ENCODE measurements at places on chromosomes 7 and 10.

DNA sequence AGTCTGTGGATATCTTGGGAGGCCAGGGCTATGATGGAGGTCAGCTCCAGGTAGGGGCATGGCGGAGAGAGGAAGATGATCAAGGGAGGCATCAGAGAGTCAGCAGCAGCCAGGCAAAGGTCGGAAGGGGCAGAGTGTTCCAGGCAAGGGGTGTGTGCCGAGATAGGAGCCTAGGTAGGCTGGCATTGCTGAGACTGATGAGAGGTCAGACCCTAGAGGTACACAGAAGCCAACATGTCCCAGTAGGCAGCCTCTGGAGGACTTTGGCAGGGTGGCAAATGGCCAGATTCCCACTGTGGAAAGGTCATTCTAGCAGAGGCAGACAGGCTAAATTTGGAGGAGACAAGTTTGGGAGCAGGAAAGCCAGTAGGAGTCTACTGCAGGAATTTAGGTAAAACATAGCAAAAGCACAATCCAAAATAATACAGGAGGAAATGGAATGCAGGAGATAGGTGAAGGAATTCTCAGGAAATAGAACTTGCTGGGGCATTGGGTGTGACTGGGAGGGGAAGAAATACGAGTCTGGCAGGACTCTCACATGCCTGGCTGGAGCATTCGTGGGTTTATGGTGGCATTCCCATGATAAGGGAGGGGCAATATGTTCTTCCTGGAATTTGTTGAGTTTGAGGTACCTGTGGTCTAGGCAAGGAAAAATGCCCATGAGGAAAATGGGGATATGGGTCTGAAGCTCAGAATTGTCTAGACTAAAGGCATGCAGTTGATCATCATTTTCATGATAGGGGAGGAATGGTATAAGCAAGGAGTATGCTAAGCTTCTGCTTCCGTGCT lies 25.7 kb downstream of the TMEM176A start:
- no peak for DNase-seq

DNA sequence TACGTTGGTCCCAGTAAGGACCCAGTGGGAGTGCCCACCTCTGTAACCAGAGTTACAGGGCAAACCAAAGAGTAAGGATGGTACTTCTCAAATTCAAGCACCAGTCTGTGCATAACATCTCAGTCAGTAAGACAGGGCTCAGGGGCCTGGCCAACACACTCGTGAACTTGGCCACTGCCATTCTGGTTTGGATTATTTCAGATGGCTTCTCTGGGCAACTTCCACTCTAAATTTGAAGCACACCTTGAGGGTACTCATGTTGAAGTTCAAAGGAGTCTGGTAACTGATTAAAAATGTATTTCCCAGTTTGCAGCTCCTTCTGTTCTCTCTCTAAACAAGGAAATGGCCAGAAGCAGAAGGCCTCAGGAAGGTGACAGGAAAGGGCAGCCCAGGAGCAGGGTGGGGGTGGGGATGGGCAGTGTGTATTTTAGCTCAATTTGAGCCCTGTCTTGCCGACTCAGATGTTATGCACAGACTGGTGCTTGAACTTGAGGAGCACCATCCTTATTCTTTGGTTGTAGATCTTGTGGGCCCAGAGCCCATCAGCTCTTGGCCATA lies 107.3 kb upstream of the GLI3 start:
- no peak for DNase-seq

- DNase-seq, result no peak
Measured at GRCh38 chr10:101380353-101381017, 26.5 kb downstream of the BTRC start.

GRCh38 chr7:142120524-142120923 lies 9.0 kb downstream of the MGAM2 start:
- no peak for DNase-seq

GRCh38 chr7:78052112-78052511 lies 253.5 kb downstream of the PHTF2 start:
- no peak for DNase-seq

DNA sequence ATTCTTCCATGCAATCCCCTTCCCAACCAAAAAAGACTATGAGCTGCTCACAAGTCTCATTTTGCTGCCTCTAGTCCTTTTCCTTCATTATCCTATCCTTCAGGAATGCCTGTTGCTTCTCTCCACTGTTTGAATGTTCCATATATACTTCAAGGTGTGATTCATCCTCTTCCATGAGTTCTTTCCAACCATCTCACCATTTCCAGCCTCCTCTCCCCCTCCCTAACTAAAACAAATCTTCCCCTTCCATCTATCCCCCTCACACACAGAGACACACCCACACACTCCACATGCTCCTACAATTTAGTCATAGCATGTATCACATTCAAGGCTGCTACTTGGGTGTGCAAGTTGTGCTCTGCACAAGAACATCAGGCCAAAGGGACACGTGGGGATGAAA lies 254.3 kb downstream of the DYNC1I1 start:
- DNase-seq, result no peak

All from stimulated activated CD4-positive, alpha-beta T cell treated with anti-CD3 and anti-CD28 coated beads, Interleukin-12 subunit alpha, Interleukin-12 subunit beta, amount 100 ng/mL, for 4 hours (primary cell).